AG08395 (cell line): ENCODE measurements at places on chromosomes 7 and 10.
A peak's percentile ranks its signal among the peaks of the same experiment; 100 is the strongest.

DNA sequence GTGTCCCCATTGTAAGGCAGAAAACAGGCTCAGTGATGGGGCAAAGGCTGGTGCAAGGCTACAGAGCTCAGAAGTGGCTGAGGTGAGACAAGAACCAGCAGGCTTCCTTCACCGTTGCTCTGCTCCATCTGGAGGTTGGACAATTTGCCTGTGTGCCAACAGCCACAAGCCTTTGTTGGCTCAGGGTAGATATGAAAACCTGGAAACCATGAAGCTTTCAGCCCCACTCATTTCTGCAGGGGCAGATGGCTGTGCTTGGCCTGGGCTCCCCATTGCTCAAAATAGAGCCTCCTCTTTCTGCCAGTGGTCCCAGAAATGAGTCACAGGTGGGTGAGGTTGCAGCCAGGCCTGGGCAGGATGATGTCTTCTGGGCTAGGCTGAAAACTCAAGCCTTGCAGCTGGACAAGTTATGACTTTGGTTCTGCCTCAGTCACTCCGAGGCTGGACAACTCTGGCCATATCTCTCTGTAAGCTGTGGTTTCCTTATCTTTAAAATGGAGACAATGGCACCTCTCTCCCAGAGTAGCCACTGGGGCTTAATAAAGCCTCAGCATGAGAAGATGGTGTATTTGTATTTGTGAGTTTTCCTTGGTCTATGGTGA lies 12.2 kb upstream of the ZNF273 start:
- DNase-seq: no peak

GRCh38 chr10:34217524-34217923 lies 597.6 kb downstream of the PARD3 start:
- DNase-seq: no peak

GRCh38 chr7:94088560-94088959 lies 84.4 kb upstream of the BET1 start:
- peak; percentile 35 for DNase-seq

DNA sequence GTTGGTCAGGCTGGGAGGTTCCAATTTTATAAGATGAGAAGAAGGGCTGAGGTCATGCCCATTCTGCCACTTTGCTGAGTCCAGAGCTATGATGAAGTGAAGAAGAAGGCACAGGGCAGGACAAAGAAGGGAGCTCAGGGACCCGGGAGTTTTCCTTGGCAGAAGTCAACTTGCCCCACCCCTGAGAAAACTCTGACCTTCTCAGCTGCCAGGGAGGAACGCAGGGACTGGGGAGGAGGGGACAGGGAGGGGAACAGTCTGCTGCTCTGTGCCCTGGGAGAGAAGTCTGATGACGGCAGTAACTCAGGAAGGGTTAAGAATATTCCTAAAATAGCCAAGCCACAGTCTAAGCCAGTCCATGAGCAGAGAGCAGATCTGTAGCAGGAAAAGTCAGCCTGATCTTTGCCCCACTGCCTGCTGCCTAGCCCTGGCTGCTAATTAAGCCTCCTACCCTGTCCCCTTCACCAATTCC lies 11.7 kb downstream of the ADIRF start:
- DNase-seq: peak; percentile 30

- no peak for DNase-seq
Observed at GRCh38 chr7:3510101-3511020, 209.3 kb downstream of the SDK1 start.

- DNase-seq: no peak
Observed at GRCh38 chr10:43944381-43945093, 295.9 kb upstream of the ZNF32 start.

DNA sequence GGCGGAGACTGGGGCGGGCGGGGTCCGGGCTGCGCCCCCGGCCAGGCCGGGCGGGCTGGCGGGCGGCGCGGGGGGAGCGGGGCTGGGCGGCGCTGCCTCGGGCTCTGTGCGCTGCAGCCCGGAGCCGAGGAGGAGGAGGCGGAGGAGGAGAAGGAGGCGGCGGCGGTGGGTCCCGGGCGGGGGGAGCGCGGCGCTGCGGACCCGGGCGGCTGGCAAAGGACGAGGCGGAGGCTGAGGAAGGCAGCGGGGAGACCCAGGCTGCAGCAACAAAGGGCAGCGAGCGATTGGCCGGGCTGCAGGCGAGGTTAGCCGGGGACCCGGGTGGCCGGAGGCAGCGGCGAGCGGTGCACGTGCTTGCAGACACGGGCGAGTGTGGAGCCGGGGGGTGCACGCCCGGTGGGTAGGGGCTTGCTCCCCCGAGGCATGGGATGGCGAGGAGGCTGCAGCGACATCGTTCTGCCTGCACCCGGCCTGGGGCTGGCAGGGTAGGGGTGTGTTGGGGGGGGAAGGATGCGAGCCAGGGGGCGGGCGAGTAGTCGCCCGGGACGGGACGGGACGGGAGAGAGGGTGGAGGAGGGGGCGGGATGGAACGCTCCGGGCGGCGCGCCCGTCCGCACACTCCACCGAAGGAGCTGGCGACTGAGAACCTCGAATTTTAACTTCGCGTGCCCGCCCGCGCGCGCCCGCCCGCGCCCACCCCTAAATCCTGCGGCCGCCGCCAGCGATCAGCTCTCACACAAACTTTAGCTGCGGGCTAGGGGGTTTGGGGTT lies 844 bp upstream of the KAT6B start:
- DNase-seq: peak; percentile 23

DNA sequence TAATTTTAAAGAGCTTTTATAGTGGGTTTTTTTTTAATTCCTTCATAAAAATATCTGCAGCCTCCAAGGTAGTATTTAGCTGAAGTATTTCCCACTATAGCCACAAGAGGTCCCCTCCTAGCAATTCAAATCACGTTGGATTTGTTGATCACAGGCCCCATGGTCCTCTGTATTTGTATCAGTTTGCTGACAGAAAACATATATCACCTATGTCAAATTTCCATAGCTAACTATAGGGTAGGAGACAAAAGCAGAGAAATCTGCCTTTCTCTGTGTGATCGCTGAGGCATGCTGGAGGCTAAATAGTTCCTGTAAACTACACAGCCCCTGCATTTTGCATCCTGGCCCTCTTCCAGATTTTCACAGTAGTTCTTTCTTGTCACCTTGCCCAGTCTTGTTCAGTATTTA lies 1.7 kb upstream of the CTNNA3 start:
- peak; percentile 49 for DNase-seq

DNA sequence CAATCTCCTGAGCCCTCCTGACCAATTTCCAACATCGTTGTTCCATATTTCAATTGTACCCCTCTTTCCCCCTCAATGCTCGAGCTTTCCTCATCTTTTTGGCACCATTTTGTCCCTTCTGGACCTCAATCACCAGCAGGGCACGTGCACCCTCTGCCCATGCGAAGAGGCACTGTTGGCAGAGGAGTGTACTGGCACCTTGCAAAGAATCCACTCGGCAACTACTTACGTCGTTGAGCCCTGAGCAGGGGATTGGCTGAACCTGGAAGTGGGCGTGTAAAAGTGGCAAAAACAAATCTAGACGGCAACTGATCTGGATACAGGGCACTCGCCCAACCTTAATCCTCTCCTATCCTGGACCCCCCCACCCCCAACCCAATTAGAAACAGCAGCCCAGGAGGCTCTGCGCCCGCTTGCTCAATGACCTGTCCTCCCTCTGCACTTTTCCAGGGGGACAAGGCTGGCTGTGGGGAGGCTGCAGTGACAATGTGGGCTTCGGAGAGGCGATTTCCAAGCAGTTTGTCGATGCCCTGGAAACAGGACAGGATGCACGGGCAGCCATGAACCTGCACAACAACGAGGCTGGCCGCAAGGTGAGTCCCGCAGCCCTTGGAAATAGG lies 18.8 kb downstream of the WNT8B start:
- peak; percentile 93 for DNase-seq

GRCh38 chr7:157475095-157475494 lies 138.3 kb downstream of the DNAJB6 start:
- no peak for DNase-seq

DNA sequence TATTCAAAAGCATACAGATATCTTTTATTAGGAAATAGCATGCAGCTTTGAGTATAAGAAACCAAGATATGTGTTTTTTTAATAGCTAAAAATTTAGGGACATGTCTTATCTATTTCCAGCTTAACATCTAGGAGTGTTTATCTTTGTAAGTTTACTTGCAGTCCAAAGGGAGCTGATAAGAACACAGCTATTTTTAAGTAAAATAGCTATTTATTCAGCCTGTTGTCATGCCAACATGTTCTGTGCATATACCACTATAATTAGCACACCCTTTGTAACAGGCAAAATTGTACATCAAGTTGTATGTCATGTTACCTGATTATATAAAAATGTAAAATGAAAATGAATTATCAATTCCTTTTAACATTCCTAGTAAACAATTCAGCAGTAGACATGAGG lies 29.6 kb downstream of the FAM133B start:
- no peak for DNase-seq

DNA sequence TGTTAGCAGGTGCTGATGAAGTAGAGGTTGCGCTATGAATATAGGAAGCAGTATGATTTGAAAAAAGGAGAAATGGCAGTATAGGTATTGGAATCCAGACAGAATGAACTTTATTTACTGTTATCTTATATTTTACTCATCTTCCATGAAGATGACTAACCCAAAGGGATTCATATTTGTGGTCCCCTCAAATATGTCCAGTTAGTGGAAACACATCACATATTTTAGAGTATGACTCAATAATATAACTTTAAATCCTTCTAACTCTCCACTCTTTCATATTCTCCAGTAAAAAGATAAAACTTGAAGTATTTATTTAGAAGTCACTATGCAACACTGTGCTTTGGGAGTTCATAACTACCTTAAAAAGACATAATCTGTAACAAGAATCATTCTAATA lies 286.5 kb upstream of the LRRTM3 start:
- peak; percentile 2 for DNase-seq

GRCh38 chr10:119303886-119304285 lies 96.5 kb downstream of the GRK5 start:
- DNase-seq: no peak

DNA sequence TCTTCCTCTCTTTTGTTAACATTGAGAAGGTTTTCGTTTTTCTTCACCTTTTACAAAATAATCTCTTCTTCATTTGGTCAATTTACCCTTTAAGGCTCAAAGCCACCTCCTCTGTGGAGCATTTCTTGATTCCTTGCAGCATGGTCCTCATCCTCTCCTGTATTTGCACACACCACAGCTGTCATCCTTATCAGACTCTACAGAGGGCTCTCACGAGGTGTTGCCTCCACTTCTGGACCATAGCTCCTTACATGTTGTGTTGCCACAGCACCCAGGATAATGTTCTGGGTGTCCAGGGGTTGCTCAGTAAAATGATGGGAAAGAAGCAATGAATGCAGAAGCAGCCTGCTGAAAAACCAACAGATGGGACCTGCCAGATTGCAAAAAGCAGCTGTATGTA lies 192.8 kb downstream of the SH2D4B start:
- DNase-seq: no peak

GRCh38 chr7:45670227-45670626 lies 96.1 kb downstream of the ADCY1 start:
- no peak for DNase-seq

GRCh38 chr10:24393201-24393600 lies 184.3 kb downstream of the KIAA1217 start:
- no peak for DNase-seq

GRCh38 chr7:67659091-67659490 lies 662.5 kb downstream of the TYW1 start:
- DNase-seq: no peak

DNA sequence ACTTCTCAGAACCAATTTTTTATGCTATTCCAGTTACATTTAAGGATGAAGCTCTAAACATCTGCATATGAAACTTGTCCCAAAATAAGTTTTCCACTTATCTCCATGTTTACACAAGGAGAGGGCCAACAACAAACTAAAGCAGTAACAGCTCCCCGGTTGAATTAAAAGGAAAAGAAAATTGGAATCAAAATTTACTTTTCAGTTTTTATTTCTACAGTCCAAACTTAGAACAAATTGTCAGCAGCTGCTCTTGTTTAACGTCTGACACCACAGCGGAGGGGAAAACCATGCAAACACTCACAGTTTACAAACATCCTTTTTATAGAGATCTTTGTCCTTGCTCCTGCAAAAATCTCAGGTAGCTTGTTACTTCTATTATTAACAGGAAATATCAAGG lies 101.3 kb downstream of the COL28A1 start:
- no peak for DNase-seq

DNA sequence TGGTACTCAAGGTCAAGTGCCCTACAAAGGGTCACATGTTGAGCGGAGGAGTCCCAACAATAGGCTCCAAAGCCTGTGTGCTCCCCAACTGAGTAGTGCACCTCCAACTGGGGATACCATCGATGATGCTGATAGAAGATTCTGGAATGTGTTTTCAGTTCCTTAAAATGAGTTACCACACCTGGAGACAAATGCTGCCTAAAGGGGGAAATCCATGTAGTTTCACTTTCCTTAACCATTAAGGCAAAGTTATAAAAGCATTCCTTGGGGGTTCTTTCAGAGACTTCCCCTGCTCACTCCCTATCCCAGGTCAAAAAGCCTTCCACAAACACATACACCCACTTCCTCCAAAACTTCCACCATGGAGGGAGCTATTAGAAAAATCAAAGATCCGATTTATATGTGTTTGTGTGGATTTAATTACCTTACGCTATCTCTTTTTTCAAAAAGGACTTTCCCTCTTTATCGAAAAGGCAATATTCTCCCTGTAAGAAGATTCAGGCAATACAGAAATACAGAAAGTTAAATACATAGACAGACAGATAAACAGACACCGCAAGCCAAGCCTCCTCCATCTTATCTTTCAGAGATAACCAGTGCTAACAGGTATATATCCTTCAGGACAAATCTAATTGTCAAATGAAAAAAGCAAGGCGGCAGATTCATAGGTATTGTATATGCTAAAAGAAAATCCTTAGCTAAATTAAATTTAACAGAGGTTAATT lies 135.9 kb upstream of the ASAH2 start:
- DNase-seq: no peak

DNA sequence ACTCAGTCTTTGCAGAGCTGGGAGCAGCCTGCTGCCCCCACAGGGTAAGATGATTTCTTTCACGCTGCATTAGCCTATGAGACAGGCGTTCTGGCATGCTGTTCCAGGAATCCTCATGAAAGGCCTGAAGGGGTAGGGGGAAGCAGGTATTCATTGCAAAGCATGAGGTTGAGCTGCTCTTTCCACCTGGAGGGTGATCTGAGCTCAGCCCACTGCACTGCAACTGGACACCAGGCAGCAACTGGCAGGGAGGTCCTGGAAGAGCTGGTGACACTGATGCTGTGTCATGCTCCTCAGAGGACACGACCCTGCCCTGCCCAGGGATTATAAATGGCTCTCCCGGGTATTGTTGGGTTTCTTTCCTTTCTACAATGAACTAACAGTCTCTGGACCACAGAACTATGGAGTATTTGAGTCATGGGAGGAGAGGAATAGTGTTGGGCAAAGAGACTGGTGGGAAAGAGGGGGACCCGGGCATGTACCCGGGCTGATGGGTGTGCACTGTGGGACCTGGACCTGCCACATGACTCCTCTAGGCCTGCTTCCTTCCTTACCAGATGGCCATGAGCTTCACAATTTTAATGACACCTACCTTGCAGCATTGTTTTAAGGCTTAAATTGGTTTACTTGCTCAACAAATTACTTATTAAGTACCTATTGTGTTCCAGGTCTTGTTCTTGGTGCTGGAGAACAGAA lies 24.3 kb downstream of the SLC25A28 start:
- DNase-seq: peak; percentile 10
